ENCODE measurements at places on chromosomes 12 and 14.
A peak's percentile ranks its signal among the peaks of the same experiment; 100 is the strongest.

DNA sequence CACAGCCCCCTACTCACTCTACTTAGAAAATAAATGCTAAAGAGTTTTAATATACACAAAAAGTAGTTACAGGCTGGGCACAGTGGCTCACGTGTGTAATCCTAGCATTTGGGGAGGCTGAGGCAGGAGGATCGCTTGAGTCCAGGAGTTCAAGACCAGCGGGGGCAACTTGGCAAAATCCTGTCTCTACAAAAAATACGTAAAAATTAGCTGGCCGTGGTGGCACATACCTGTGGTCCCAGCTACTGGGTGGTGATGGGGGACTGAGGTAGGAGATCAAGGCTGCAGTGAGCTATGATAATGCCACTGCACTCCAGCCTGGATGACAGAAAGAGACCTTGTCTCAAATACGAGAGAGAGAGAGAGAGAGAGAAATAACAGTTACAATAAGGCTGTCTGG lies 9.9 kb upstream of the DYNC1H1 start:
- DNase-seq, result no peak

DNA sequence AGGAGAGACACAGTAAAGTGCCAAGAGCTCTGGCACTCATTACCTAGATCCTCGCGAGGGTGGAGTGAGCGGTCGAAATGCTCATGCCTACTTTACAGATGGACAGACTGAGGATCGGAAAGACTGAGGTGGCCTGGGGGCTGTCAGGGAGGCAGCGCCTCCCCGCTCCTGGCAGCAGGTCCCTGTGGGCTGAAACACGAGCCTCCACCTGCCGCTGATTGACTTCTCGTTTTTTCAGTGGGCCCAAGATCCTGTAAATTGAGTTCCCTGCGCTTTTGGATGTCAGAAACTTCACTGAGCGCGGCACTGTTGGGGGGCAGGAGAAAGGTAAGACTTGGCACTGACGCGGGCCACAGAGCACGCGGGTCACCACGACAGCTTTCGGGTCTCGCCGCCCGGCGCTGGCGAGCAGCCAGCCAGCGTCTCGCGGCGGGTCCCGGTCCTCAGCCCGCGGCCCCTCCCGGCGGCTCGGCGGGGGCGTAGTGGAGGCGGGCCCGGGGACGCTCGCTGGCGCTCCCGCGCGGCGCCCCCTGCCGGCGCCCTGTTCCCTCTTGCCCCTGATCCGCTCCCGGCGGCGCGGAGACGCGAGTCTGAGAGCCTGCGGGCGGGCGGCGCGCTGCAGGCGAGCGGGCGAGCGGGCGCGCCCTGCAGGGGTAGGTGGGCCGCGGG lies 552 bp upstream of the SCN8A start:
- DNase-seq, result peak; percentile 60

DNA sequence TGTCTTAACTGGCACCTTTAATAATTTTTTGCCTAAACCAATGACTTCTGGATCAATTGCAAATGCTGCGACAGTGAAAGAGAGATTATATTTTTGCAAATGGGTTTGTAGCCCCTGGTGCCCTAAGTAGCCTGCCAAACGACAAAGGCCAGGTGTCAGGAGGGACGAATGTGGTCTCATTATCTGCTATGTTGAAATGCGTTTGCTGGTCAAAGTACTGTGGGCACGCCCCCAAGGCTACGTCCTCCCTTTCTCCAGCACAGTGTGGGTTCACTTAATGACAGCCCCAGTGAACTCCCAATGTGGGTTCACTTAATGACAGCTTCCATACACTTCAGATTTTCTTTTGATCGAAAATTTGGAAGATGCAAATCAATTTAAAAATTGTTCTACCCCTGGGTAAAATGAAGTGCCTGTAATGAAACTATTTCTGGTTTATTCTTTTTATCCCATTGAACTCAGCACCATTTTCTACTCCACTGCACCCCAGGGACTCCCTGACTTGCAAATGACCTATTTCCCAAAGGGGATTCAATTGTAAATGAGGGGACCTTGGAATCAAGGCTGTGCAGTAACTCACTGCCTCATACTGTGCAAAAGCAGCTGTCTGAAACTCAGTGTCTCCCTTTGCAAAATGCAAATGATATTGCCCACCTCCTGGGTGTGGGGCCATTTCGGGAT lies 1.4 kb downstream of the SERPINA11 start:
- DNase-seq, result no peak

- DNase-seq, result no peak
Measured at GRCh38 chr14:90505531-90505930, 108.7 kb downstream of the CALM1 start.

DNA sequence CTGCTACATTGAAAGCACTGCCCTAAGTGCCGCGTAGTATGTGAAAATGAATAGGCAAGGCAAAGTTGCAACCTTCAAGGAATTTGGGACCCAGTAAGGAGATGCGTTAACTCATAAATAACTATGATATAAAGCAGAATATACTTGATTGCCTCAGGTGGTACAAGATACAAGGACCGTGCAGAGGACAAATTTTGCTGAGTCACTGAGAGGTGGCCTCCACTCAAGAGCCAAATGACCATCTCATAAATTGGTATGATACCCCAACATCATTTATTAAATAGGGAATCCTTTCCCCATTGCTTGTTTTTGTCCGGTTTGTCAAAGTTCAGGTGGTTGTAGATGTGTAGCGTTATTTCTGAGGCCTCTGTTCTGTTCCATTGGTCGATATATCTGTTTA lies 35.7 kb downstream of the IGF1 start:
- DNase-seq, result no peak

DNA sequence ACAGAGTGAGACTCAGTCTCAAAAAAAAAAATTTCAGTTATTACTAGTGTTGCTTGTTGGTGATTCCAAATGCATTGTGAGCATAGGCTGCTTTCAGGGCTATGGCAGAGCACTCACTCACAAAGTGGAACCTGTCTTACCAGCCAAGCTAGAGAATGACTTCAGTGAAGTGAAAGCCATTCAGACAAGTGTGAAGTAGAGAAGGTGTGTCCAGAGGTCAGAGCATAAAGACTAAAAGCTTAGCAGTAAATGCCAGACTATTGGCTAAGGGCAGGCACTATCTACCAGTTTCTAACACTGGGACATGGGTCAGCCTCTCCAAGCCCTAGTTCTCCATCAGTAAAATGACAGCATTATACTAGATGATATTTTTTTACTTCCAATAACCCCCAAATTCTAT lies 12.7 kb downstream of the PPP1R36 start:
- DNase-seq, result no peak

DNA sequence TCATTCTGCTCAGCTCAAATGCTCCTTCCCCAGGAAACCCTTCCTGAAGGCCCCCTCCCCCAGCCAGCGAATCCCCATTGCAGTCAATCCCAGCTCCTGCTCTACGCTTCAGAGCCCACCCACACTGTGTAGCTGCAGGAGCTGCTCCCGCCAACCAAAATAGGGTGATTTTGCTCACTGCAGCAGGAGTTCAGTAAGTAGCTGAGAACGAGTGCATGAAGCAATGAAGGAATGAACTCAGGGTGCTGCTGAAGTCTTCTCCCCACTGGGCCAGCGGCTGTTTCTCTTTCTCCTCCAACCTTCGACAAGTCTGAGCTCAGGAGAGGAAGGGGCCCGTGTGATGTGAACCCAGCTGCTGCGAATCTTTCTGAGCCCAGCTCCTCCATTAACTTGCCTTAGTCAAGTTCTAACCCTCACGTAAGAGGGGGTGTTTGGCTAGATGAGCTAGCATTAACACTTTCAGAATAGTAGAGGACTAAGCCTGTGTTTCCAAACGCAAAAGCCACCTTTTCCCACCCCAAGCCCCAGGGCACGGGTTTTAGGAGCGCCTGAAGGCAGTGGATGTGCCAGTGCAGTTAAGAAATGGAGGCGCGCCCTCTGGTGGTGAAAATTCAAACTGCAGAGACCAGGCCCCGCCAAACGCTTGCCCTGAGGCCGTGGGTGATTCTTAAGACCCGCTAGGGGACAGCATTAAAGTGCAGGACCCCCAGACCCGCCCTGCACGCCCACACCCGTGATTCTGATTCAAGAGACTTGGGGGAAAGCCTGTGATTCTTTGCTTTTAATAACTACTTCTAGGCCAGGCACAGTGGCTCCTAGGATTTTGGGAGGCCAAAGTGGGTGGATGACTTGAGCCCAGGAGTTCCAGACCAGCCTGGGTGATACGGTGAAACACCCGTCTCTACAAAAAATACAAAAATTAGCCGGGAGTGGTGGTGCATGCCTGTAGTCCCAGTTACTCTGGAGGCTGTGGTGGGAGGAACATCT lies 11.9 kb upstream of the SERPINA4 start:
- peak; percentile 18 for DNase-seq

DNA sequence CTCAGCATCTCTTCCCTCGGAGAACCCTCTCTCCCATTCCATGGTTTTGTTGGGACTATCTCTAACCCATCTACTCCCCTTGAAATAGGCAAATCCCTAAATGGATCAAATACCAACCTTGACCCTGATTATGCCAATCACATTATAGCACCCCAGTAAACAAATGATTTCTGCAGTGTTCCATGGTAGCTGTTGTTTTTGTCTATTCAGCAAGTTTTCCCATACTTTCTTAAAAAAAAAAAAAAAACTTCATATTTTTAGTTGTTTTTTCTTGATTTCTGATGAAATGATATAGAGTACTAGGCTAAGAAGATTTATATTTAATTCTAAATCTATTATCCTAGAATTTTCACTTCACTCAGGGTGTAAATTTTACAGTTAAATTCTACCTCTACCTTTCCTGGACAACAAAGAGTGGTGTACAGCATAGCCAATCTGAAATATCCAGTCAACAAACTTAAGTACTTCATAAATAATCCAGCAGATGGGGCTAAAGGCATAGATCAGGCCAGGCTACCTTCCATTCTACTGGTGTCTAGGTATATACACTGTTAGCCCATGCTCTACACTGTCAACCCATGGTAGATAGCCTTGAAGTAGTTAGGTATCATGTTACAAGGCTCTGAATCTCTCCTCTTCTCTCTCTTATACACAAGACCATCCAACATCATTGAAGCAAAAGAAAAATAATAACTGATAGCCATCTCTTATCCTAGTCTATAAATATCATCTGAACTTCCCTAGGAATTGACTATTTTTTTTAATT lies 82.2 kb downstream of the PLEKHG7 start:
- no peak for DNase-seq

GRCh38 chr14:32510815-32511214 lies 181.7 kb downstream of the AKAP6 start:
- no peak for DNase-seq

DNA sequence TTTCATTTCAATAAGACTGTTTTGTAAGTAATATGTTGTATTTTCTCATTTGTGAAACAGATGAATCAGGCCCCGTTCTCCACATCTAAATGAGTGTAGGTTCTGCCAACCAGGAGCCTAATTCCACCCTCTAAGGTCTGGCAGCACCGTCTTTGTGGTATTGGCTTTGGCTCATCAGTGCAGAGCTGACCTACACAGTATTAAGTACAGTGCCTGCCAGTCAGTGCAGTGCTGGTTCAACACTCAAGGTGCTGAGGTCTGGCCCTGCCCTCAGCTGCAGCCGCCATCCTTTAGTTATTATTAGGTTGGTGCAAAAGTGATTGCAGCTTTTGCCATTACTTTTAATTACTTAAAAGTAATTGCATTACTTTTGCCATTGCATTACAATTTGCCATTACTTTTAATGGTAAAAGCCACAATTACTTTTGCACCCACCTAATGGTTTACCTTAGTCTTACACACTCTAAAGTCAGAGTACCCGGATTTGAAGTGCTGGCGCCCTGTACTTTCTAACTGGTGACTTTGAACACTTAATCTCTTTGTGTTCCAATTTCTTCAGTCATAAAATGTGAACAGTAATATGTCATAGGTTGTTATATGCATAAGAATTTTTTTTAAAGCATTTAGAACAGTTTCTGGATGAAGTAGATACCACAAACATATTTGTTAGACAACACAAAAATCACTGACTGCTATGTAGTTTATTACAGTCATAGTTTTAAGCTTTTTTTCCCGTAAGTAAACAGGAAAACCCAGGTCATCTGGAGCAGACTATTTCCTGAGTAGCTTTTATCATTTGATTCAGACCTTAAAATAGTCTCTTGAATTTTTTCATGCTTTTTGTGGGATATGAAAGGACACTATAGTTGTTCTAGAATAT lies 99.5 kb downstream of the SYNE2 start:
- no peak for DNase-seq

- DNase-seq, result no peak
Measured at GRCh38 chr14:78443834-78444233, 273.7 kb downstream of the NRXN3 start.

GRCh38 chr14:62125793-62126192 lies 363.6 kb downstream of the SNAPC1 start:
- no peak for DNase-seq

DNA sequence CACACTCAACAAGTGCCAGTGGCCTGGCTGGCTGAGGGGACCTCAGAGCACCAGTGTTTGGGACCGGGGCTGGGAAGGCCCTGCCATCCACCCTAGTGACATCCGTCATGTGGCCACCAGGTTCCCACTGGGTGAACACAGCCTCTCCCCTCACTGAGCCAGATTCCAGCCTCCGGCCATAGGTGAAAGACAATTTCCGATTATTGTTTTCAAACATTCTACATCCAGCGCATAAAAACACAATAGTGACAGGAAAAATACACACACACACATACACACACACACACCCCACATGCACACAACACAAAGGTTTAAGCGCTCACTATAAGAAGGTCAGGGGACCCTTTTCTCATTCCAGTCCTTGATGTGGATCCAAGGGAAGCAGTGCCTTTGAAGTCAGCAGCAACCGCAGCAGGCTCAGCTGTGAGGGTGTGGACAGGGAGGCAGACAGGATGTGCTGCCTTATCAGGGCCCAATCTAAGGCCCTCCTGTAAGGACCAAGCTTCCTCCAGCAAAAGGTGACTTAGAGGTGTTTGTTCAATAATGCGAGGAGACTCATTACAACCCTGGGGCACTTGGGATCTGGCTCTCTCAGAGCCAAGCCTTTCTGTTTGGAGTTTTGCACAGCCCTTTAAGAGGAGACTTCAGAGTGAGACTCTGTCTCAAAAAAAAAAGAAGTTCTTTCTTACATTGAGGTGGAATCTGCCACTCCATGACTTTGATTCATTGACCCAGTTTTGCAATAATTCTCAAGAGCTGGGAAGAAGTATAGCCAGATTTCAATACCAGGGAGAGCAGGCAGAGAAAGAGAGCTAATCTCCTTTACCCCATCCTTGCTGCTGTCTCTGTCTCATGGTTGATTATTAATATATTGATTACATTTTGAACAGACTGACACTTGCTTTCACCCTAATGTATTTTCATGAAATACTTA lies 227.8 kb downstream of the ZFP36L1 start:
- DNase-seq, result no peak
